ENCODE measurements at places on chromosomes 5 and 9. TPM values are rescaled to one million over a fixed set of nuclear protein-coding genes. Genes with fewer than 3 reads are reported as not detected.

DNA sequence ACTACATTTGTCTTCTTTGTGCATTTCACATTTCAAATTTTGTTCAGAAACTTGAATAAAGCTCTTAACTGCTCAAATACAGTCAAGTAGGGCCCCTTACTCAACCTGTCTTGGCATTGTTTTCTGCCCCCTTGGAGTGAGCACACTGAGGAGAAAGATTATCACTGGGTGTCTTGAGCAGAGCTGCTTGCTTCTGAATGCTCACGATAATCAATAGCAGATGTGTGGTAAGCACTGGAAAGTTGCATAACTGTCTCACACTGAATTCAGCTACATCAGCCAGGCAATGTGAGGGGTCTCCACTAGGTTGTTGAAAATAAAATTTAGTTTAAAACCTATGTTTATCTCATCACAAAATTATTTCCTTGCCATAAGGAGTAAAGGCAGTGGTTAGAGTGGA lies 7.8 kb upstream of the TNFAIP8 start:
- no peaks in the 10 kb centered on the region for H3K27me3 ChIP-seq
- peaks cover 6% of the 10 kb centered on the region for H3K36me3 ChIP-seq
- H3K27ac ChIP-seq: peak overlapping the region; percentile 87
- peaks cover 87% of the 10 kb centered on the region for H3K4me1 ChIP-seq

FRMD3 gene
- 0.36 TPM for polyA plus RNA-seq

HACD4 gene
- 8.1 TPM for polyA plus RNA-seq

GRCh38 chr5:72314571-72315172 lies 5.4 kb downstream of the MRPS27 start:
- H3K27ac ChIP-seq: no peak overlapping the region
- peaks cover 9% of the 10 kb centered on the region for H3K36me3 ChIP-seq
- no peak overlapping the region for H3K4me3 ChIP-seq
- no peak for DNase-seq
- H3K27me3 ChIP-seq: no peaks in the 10 kb centered on the region
- H3K4me1 ChIP-seq: peaks cover 24% of the 10 kb centered on the region

- no peaks in the 10 kb centered on the region for H3K27me3 ChIP-seq
- H3K4me1 ChIP-seq: no peaks in the 10 kb centered on the region
- H3K27ac ChIP-seq: no peak overlapping the region
- no peaks in the 10 kb centered on the region for H3K36me3 ChIP-seq
- no peak overlapping the region for H3K4me3 ChIP-seq
Observed at GRCh38 chr9:88291056-88291455, 97.2 kb upstream of the SPIN1 start.

SLC45A2 gene
- not detected for polyA plus RNA-seq

DNA sequence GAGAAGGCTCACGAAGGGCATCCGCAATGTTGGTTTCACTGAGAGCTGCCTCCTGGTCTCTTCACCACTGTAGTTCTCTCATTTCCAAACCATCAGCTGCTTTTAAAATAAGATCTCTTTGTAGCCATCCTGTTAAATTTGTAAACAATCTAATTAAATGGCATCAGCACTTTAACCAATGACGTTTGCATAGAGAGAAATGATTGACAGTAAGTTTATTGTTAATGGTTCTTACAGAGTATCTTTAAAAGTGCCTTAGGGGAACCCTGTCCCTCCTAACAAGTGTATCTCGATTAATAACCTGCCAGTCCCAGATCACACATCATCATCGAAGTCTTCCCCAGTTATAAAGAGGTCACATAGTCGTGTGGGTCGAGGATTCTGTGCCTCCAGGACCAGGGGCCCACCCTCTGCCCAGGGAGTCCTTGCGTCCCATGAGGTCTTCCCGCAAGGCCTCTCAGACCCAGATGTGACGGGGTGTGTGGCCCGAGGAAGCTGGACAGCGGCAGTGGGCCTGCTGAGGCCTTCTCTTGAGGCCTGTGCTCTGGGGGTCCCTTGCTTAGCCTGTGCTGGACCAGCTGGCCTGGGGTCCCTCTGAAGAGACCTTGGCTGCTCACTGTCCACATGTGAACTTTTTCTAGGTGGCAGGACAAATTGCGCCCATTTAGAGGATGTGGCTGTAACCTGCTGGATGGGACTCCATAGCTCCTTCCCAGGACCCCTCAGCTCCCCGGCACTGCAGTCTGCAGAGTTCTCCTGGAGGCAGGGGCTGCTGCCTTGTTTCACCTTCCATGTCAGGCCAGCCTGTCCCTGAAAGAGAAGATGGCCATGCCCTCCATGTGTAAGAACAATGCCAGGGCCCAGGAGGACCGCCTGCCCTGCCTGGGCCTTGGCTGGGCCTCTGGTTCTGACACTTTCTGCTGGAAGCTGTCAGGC lies 16.6 kb downstream of the SQSTM1 start:
- peak overlapping the region; percentile 97 for H3K27ac ChIP-seq
- H3K4me3 ChIP-seq: no peak overlapping the region
- H3K27me3 ChIP-seq: no peaks in the 10 kb centered on the region
- H3K36me3 ChIP-seq: peaks cover 28% of the 10 kb centered on the region
- H3K4me1 ChIP-seq: peaks cover 15% of the 10 kb centered on the region

CLIC3 gene
- 0.87 TPM for polyA plus RNA-seq

DNA sequence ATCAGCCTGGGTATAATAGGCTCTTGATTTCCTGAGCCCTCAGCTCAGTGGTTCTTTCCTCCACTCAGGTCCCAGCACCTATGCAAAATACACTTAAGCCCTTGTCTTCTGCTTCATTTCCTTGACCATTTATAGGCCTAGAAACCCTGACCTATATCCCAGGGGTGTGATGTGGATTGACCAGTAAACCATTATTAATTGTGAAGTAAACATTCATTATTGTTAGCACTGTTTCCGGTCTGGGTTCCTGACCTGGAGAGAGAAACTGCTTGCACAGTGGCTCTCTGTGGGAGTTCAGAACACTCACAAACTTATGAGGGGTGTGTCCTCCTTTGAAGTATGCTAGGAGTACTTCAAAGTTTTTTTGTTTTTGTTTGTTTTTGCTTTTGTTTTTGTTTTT lies 19.6 kb upstream of the TOMM5 start:
- no peak overlapping the region for H3K4me3 ChIP-seq
- H3K4me1 ChIP-seq: peaks cover 4% of the 10 kb centered on the region

DNA sequence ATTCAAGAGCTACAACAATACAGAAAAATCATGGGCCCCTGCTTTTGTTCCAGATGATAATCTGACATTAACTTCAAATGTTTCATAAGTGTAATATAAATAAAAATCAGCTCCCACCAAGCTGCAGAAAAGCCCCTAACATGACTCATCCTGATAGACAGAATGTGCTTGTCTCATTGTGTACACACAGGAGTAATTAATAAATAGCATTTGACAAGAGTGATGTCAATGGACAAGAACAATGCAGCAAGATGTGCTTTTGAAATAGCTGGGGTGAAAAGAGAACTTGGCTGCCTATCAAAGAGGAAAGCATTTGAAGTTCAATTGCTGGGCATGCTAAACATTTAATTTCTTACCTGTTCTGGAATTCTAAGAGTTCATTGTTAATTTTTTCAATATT lies 79.2 kb downstream of the DNAH5 start:
- no peak for DNase-seq
- H3K27me3 ChIP-seq: no peaks in the 10 kb centered on the region
- no peaks in the 10 kb centered on the region for H3K36me3 ChIP-seq

DNA sequence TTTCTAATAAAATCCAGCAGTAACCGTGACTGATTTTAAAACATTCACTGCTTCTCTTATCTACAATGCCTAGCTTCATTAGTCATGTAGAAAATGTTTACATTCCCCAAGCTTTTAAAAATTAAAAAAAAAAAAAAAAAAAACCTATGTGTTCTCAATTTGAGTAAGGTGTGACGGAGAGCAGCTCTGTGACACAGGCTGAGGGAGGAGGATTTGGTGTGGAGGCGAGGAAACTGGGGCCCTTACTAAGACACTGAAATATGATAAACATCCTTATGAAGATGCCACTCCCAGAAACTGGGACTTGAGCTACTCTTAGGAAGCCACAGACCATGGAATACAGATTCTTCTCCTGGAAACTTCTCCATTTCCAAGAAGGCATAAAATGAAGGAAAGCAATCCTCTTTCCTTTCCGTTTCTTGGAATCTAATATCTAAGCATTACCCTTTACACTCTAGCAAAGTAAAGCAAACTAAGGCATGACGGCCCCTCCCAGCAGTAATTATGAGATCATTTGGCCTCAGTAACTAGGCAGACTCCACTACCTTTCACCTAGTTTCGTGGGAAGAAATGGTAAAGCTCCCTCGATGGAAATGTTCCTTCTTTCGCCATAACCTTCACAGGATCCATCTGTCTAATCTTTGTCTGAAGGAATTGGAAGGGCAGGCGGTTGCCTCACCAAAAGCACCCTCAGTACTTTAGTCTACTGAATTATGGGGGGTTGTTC lies 23.5 kb downstream of the GRAMD2B start:
- H3K4me3 ChIP-seq: no peak overlapping the region
- DNase-seq: no peak
- H3K27ac ChIP-seq: no peak overlapping the region
- H3K36me3 ChIP-seq: no peaks in the 10 kb centered on the region
- peaks cover 11% of the 10 kb centered on the region for H3K4me1 ChIP-seq

CCNB1 gene
- polyA plus RNA-seq: 4.3 TPM

PCDHB8 gene
- not detected for polyA plus RNA-seq

SYNPO gene
- 1.6 TPM for polyA plus RNA-seq

- H3K36me3 ChIP-seq: no peaks in the 10 kb centered on the region
- H3K4me3 ChIP-seq: no peak overlapping the region
- no peaks in the 10 kb centered on the region for H3K4me1 ChIP-seq
- H3K27ac ChIP-seq: no peak overlapping the region
Observed at GRCh38 chr9:114417511-114417910, 29.7 kb upstream of the AKNA start.

DNA sequence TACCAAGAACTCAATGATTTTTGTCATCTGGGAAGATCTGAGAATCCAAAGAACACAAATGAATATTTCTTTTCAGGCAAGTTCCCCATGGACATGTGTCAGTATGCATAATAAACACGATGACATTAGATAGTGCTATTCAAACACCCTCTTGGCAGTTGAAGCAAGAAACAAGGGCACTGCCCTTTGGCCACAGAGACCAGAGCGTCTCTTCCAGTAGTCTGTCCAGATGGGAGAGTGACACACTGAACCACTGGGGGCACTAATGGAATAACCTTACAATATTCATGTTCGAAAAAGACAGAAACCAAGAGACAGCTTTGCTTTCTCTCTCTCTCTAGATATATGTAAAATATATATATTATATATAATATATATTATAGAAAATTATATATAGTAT lies 301.9 kb downstream of the CTNND2 start:
- H3K4me1 ChIP-seq: no peaks in the 10 kb centered on the region
- no peaks in the 10 kb centered on the region for H3K27me3 ChIP-seq
- no peak overlapping the region for H3K27ac ChIP-seq

GRCh38 chr9:124492818-124493217 lies 14.4 kb downstream of the NR5A1 start:
- DNase-seq: no peak
- H3K27me3 ChIP-seq: no peaks in the 10 kb centered on the region
- H3K36me3 ChIP-seq: no peaks in the 10 kb centered on the region
- peaks cover 13% of the 10 kb centered on the region for H3K4me1 ChIP-seq

DNA sequence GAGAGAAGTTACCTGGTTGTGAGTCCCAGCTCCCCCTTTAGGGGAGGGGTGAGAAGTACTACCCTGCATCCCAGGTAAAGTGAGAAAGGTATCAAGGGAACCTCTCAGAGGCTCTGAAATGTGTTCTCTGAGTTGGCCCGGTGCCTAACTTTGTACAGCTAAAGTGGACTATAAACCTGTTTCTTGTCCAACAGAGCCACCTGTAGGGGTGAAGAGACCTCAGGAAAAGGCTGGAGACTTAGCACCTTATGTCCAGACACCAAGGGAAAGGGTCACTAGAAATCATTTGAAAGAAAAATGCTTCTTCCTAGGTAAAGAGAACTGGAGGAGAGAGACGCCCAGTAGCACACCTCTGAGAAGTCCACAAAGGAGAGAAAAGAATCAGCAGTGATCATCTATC lies 108.3 kb upstream of the KIF2A start:
- H3K27ac ChIP-seq: no peak overlapping the region
- H3K27me3 ChIP-seq: no peaks in the 10 kb centered on the region
- H3K4me3 ChIP-seq: no peak overlapping the region
- H3K4me1 ChIP-seq: no peaks in the 10 kb centered on the region

- H3K27me3 ChIP-seq: peaks cover 35% of the 10 kb centered on the region
- H3K27ac ChIP-seq: no peak overlapping the region
- DNase-seq: no peak
- peaks cover 6% of the 10 kb centered on the region for H3K4me1 ChIP-seq
Observed at GRCh38 chr5:175460126-175460525, 16.1 kb upstream of the DRD1 start.

GLRA1 gene
- polyA plus RNA-seq: not detected

DNA sequence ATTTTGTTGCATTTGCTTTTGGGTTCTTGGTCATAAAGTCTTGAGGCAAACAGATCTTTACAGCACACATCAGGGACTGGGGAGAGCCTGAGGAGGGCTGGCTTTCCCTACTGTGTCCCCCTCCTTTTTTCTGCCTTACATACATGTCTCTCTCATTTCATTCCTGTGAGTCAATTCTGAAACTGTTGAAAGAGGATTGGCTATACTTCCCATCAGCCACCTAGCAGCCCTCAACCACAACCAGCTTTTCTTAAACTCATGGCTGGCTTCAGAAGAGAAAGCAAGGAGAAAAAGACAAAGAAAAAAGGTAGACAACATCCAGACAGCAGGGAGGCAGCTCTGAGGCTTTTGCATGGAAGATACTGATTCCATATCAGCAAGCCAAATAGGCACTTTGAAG lies 374.8 kb upstream of the KIF2A start:
- H3K4me3 ChIP-seq: no peak overlapping the region
- H3K36me3 ChIP-seq: no peaks in the 10 kb centered on the region
- DNase-seq: no peak

GRCh38 chr9:89525446-89526374 lies 27.8 kb upstream of the SEMA4D start:
- H3K4me1 ChIP-seq: peaks cover 58% of the 10 kb centered on the region
- H3K4me3 ChIP-seq: no peak overlapping the region
- H3K27me3 ChIP-seq: no peaks in the 10 kb centered on the region
- DNase-seq: no peak

DNA sequence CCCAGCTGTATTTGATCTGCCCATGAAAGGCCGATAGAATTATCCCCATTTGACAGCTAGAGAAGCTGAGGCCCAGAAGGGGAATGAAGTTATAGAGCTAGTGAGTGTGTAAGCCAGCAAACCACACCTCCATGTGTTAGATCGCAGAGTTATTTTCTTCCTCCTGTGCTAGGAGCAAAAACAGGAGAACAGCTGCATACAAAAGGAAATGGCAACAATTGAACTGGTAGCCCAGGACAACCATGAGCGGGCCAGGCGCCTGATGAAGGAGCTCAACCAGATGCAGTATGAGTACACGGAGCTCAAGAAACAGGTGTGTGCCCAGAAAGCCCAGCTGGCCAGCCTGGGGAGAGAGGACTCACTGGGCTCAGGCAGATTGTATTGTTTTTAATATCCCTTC lies 30.4 kb downstream of the RAB14 start:
- H3K27ac ChIP-seq: no peak overlapping the region
- H3K4me3 ChIP-seq: no peak overlapping the region
- DNase-seq: no peak
- peaks cover 43% of the 10 kb centered on the region for H3K36me3 ChIP-seq

TEK gene
- not detected for polyA plus RNA-seq

ARL14EPL gene
- polyA plus RNA-seq: not detected

- no peaks in the 10 kb centered on the region for H3K4me1 ChIP-seq
- no peaks in the 10 kb centered on the region for H3K36me3 ChIP-seq
- H3K27me3 ChIP-seq: peaks cover 5% of the 10 kb centered on the region
- H3K4me3 ChIP-seq: no peak overlapping the region
Observed at GRCh38 chr9:27206041-27206440, 90.9 kb downstream of the EQTN start.

BHMT gene
- polyA plus RNA-seq: not detected

MARCOL gene
- not detected for polyA plus RNA-seq

PCDHGB2 gene
- polyA plus RNA-seq: not detected

WWC1 gene
- not detected for polyA plus RNA-seq

- no peak for DNase-seq
- peaks cover 7% of the 10 kb centered on the region for H3K4me1 ChIP-seq
- no peak overlapping the region for H3K4me3 ChIP-seq
- no peaks in the 10 kb centered on the region for H3K36me3 ChIP-seq
- peak overlapping the region; percentile 2 for H3K27ac ChIP-seq
Observed at GRCh38 chr9:108271646-108272348, 584.0 kb downstream of the ACTL7B start.
